Amniotic stem cell (primary cell): ENCODE measurements at places on chromosomes 5 and 9.

DNA sequence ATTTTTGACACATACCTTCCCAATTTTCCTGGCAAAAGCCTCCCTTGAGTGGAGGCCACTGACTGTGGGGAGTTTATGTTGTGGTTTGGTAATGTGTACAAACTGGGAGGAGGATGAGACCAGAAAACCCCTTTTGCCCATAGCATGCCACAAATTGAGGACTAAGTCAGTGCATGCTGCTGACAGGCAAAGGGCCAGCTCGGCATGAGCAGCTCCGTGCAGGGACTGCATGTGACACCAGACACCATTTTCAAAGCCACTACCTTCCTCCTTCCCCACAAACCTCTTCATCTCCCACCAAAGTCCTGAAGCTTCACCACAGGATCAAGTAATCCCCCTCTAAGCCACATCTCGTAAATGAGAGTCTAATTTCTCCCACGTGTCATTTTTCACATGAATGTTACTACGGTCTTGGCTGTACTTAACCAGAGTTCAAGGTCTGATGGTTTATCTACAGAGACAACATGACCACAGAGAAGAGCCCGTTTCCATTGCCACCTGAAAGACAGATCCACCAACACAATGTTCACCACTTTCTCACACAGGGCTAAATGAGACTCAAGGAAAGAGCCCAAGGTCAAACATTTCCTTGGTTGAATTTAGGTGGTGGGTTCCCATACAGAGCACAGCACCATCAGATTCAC is 106.5 kb downstream of the NFIB start:
- no peak for DNase-seq

GRCh38 chr5:80411589-80412219 is 3.8 kb downstream of the ZFYVE16 start:
- DNase-seq: no peak

GRCh38 chr5:39013938-39014337 is 60.3 kb downstream of the RICTOR start:
- DNase-seq: no peak

DNA sequence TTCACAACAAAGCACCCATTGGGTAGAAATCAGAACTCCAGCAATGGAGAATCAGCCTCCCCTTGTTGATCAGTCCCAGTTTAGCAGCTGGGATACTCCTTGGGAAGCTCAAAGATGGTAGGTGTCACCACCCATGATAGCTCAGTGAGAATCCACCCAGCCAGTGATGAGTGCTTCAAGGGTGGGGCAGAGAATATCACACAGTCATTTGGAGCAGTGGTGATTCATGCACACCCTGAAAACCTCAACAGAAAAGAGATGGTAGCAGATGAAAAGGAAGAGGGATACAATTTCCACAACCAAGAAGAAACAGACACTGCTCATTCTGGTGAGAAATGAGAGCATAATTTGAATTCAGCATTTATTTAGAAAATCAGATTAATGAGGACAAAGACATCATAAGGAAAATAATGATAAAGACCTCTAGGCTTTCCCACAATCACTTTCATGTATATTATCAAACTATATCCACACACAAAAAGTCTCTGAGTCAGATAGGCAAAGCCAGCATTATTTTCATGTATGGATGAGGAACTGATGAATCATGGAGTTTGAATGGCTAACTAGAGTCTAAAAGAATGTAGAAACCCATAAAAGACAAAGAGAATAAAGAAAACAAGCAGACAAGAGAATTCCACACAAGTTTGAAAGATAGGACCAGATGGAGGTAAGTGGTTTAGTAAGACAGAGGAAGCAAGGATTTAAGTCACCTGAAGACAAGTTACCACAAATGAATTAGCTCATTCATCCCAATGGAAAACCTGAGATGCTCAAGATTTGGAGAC is 82.9 kb downstream of the FEM1C start:
- DNase-seq: peak; percentile 34

DNA sequence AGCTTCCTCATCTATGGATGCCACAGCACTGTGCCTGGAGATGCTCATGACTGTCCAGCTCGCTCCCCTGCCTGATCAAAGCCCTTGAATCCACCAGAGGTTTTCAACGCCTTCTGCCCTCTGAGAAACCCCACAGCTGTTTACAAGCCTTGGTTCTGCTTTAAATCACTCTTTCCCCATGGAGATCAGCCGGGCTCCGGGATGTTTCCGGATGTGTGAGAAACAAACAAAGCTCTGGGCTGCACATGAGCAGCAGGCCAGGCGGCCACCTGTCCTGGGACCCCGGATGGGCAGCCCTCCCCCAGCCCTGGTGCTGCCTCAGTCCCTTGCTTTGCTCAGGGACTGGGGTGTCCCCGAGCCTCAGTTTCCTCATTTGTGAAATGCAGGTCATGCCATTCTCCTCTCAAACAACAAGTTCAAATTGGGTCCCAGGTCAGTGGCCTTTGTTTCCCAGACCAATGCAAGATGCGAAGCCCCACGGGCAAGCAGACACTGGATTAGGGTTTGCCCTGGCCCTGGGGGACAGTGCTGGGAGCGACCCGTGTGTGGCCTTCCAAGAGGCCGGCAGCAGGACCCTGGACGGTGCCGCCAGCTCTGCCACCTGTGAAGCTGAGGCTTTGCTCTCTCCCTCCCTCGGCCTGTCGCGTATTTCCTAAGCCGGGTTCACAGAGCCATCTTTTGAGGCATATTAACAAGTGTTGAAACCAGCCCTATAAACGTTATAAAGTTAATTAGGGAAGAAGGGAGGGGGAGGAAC is 42.4 kb upstream of the PHYKPL start:
- DNase-seq: no peak

DNA sequence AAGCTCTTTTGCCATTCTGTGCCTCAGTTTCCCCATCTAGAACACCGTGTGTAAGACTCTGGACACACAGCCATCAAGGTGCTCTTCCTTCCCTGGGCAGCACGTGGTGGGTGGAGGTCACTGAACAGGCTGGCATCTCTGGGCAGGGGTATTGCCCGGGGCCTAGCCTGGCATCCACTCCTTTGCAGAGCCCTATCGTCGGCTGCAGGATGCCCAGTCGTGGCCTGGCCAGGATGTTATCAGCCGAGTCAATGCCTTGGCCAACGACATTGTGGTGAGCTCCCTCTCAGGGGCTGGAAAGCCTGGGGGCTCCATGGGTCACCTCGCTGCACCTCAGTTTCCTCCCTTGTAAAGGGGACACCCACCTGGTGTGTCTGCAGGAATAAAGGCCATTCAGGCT is 4.0 kb downstream of the ADGRD2 start:
- DNase-seq: no peak

- no peak for DNase-seq
These were observed 174.1 kb downstream of the C9orf152 start for GRCh38 chr9:110033869-110034268.

GRCh38 chr5:135269931-135270421 is 129.1 kb downstream of the MACROH2A1 start:
- DNase-seq: peak; percentile 86

DNA sequence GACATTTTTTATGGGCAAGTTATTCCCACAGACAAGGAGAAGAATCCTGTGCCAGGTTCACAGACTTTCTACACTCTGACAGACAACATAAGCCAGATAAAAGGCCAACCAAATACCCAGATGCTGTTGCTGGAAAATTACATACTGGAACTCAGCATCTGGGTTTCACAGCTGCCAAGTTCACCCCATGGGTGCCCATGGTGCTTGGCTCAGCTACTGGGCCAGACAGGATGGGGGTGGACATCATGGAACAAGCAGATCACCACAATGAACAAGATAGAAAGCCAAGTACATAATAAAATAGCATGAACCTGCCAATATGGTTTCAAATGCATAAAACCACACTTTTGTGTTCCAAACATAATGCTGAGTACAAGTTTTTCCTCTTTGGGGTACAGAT is 999.8 kb downstream of the NR2F1-AS1 start:
- no peak for DNase-seq

- DNase-seq: no peak
These were observed 13.9 kb downstream of the IDNK start for GRCh38 chr9:83636813-83637212.

DNA sequence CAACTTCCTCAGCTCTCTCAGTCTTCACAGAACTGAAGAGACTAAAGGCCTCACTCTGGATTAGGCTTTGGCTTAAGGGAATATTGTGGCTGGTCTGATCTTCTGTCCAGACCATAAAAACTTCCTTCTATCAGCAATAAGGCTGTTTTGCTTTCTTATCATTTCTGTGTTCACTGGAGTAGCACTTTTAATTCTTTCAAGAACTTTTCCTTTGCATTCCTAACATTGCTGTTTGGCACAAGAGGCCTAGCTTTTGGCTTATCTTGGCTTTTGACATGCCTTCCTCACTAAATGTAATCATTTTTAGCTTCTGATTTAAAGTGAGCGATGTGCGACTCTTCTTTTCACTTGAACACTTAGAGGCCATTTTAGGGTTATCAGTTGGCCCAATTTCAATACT is 88.7 kb upstream of the ACOT12 start:
- no peak for DNase-seq

GRCh38 chr9:132146039-132146438 is 15.8 kb upstream of the NTNG2 start:
- DNase-seq: no peak

DNA sequence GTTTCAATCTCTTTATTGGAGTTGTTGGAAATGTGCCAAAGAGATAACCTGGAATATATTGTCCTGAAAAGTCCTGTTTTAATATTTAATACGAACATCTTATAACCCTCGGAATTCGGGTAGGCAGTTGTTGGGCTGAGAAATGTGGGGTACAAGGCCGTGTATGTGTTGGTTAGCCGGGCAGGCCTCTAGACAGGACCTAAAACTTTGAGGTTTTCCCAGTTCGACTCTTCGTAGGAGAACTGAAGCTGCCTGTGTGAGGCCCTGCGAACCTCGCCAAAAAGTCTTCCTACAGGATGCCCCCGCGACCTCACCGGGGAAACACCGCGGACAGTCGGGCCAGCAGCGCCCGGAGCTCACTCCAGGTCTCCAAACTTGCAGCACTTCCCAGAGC is 583 bp upstream of the TJP2 start:
- DNase-seq: no peak

- no peak for DNase-seq
These were observed 40.0 kb downstream of the NXNL2 start for GRCh38 chr9:88574953-88575352.

DNA sequence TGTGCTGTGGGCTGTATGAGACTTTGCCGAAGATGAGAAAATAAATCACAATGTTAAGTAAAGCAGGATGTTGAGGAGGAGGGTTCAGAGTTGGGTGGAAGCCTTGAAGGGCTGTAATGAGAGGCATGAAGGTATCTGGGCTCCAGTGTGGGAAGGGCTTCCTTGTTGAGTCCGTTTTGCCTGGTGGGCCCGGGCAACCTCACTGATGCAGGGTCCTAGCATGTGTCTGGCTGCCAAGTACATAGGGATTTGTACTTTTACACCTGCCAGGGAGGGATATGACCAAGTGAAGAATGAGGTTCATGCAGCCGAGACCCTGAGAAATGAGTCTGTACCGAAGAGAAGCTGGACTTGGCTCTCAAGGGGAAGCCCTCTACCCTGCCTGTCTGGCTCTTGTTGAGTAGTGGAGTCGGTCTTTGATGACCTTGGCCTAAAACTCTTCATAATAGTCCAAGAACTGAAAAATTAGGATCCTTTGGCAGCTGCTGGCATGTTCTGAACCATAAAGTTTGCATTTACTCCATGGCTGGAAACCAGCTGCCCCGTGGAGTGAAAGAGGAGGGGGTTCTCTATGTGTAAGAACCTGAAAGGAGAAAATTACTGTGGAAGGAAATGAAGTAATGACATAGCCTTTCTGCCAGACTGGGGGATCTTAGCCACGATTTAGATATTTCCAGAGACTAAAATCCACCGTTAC is 59.0 kb upstream of the DPYSL3 start:
- no peak for DNase-seq

DNA sequence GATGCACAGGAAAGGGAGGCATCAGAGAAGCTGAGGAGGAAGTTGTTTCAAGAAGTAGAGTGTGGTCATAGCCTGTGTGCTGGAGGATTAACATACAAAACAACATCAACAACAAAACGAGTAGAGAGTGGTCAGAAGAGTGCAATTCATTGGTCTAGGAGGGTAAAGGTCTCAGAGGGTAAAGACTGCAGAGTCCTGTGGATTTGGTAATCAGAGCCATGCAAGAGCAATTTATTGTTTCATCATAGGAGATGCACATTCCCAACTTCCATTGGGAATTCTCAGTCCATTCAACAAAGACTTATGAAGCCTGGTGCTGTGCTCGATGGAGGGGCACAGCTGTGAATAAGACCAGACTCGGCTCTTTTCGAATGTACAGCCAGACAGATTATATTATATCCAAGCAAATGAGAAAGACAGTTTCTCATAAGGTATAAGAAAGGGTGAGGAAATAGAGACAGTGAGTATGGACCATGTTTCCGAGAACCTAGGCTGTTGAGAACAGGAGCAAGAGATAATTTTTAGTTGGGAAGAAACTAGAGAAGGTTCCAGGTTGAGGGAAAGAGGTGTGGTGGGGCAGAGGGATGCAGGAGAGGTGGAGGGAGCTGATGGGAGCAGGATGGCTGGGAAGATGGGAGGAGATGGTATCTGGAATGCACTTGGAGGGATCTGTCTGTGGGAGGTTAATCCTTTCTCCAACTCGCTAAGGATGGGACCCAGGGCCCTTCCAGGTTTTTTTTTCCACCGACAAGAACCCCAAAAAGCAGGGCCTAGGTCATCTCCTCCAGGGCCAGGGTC is 7.9 kb upstream of the MYORG start:
- no peak for DNase-seq

DNA sequence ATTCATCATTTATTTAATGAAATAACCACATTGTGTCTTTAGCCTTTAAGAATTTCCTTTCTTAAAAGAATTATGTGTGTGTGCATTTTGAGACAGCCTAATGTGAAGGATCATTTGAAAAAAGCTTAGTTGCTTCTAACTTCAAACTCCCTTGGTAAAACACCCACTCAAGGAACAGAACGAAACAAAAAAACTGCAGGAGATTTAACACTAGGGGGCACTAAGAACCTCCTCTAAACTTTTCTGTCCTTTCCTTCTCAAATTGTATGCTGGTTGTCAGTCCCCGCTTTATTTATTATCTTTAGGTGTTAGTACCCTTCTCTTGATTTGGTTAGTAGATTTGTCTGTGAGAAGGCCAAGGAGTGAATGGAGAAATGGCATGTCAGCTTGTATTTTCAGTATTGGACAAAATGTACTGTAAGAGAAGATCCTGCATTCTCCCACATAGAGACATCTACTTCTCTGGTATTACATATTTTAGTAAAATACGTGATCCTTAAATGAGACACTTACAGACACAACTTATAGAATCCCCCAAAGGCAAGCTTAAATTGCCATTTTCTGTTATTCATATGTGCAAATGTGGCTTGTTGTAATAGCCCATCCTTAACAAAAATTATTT is 229.7 kb downstream of the MRPS30 start:
- no peak for DNase-seq
